Fibroblast of lung (primary cell): ENCODE measurements at places on chromosomes 2 and 18.

- no peak for DNase-seq
Observed at GRCh38 chr2:182067393-182067792, 81.7 kb downstream of the PPP1R1C start.

DNA sequence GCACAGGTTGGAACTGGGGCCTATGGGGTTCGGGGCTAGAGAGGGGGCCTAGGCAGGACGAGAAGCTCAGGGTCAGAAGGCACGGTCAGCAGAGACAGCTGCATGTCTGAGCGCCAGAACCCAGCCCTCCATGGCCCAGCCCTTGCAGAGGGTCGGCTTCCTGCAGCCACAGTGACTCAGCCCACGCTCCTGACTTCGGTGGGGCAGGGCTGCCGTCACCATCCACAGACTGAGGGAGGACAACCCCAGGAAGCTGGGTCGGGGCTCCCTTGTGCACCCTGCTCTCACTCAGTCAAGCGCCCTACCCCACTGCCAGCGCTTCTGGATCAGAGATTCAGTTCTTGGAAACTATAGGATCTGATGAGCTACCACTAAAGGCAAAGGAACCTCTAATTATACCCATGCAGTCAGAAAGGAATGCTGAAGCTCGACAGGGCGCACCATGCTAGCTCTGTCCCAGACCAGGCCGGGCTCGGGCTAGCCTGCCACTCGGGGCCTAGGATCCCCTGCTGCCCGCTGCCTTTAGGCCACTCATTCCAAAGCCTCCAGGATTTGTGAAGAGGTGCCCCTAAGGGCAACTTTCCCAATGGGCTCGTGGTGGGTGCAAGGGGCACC is 3.0 kb downstream of the ACTR1B start:
- DNase-seq, result peak; percentile 44

- no peak for DNase-seq
Observed at GRCh38 chr2:237744613-237745249, 53.8 kb upstream of the RBM44 start.

- no peak for DNase-seq
Observed at GRCh38 chr2:225911019-225911418, 511.5 kb downstream of the NYAP2 start.

GRCh38 chr2:147045113-147045512 is 799.7 kb upstream of the ACVR2A start:
- DNase-seq, result peak; percentile 62

DNA sequence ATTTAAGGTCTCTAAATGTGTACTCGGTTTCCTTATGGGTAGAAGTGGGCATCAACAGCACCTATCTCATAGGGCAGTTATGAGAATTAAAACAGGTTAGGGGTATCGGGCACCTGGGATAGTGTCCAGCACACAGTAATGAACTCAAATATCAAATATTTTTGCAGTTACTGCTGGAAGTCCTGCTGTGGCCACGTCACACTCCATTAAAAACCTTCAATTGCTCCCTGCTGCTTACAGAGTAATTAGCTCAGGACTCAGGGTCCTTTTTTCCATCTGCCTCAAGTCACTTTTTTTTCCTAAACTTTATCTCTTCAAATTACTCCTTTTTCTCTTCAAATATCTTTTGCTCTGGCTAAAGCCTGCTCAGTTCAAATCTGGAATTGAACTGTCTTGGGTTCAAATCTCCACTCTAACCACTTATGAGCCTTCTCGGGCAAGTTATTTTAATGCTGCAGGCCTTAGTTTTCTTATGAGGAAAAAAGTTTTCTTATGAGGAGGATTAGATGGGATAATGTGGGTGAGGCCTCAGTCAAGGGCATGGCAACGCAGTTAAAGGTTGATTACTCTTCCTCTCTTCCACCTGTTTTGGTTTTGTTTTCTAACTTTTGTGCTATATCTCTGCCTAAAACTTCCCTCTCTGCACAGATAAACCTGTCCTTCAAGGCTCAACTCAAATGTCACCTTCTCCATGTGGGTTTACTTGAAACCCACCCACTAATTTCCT is 36.6 kb downstream of the SPRED2 start:
- DNase-seq, result no peak

- no peak for DNase-seq
Observed at GRCh38 chr18:47531717-47532116, 280.3 kb upstream of the SKOR2 start.

DNA sequence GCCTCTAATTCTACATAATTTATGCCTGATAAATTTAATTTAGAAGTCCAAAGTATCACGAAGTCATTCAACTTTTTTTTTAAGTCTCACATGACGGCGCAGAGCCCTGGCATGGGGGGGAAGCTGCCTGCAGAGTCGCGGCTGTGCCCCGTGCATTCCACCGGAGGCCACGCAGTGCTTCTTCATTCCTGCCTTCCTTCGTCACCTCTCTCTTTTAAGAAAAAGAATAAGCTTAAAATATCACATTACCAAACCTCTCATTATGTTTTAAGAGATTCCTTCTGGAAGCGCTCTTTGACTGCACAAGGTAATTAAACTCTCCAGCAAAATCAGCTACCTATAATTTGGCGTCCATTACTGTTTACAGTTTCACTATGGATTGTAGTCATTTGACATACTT is 20.3 kb upstream of the KIDINS220 start:
- no peak for DNase-seq

GRCh38 chr2:9002637-9003365 is 683 bp downstream of the MBOAT2 start:
- DNase-seq, result peak; percentile 34

DNA sequence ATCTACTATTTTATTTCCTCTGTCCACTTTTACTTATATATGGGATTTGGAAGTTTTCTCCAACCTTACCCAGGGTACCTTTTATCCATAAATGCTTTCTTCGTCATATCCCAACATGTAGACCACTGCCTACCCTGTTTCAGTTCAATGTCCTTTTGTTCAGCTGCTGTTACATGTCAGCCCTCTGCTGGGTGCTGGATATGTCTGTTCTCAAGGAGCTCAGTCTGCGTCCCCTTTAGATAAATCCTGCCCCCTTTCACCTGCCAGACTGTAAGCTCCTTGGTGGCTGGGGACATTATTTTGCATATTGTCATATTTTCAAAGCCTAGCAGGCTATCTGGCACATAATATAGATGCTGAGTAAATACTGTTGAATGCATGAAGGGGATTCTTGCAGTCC is 53.2 kb downstream of the NEMP2 start:
- no peak for DNase-seq

DNA sequence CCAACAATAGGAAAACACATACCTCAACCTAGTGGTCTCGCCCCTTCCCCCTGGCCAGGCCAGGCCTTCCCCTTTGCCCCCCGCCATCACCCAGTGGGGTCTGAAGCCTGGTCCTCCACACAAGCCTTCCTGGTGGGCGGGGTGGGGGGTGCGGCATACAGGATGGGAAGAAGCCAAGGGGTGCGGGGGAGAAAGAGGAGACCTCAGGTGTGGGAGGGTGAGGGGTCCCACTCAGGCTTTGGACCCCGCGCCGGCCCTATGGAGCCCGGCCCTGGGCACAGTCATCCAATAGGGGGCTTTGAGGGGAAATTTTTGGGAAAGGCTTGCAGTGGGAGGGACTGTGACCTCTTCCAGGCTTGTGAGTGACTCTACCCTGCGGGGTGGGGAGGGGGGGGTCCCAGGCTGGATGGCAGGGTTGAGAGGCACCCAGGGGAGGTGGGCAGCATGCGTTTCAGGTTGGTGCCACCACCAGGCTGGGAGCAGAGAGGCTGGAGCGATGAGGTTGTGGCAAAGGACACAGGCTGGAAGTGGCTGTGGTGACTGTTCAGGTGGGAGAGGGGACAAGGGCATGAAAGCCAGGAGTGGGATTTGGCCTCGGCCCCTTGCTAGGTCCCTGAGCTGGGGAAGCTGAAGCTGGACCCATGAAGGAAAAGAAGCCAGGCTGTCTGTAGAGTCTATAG is 1.3 kb downstream of the SLC66A3 start:
- DNase-seq, result no peak

- DNase-seq, result no peak
Observed at GRCh38 chr2:240216167-240216566, 75.7 kb upstream of the OTOS start.

DNA sequence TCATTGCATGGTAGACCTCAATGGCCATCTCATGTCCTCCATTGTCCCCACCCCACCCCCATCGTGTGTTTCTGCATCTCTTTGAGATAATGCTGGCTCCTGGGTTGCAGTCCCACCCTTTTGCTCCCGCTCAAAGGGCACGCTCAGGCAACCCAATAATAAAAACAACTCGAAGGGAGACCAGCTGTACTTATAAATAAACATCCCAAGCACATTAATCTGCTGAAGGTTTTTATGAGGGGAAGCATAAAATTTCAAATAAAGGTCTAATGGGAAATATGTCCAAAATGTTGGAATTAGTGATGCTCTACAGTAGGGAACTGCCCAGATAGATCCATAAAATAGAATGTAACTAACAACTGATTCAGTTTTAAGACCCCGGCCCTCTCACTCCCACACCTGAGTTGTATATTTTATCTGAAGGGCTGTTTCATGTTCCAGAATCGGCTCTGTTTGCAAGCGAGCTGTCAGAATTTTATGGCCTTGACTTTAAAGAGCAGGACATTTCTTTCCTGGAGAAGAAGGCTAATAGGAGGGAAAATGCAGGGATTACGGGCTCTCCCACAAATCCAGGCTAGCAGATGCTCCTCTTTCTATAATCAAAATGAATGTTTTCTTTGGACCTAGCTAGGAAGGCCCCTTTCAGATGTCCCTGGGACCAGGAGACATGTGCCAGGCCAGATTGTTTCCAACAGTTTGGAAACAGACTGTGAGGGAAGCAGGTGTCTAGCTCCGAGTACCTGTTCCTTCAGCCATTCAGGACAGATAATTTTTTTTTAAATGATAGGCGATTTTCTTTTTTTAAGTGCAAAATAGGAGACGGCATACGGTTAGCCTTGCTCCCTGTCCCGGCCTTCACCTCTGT is 103.7 kb downstream of the APOB start:
- DNase-seq, result no peak

GRCh38 chr2:224736227-224736626 is 20.1 kb upstream of the CCDC195 start:
- DNase-seq, result no peak

- no peak for DNase-seq
Observed at GRCh38 chr2:177872286-177872685, 200.3 kb downstream of the PDE11A start.

DNA sequence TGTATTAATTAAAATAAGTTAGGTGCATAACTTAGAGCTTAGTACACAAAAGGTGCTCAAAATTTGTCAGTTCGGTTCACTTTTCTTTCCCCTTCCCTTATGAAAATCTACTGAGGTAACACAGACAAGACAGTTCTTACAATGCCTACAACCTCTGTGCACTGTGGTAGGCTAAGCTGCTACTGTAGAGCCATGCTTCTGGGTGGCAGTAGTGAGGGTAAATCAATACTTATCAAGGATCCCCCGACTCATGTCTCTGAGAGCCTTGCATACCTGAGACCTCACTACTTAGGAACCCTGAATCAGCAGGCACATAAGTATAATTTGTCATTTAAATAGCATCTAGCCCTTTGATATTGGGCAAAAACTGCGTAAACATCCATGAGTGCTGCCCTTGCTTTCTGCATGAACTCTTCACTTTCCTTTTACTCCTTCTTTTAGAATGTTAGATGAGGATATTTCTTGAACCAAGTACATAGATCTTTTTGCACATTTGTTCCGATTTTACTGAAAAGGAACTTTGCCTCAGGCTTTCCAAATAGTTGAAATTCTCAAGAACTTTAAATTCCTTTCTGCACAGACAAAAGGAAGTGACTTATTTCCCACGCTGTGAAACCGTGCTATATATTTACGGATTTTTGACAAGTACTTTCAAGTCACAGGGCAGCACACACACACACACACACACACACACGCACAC is 234.4 kb downstream of the TRIB2 start:
- peak; percentile 80 for DNase-seq

DNA sequence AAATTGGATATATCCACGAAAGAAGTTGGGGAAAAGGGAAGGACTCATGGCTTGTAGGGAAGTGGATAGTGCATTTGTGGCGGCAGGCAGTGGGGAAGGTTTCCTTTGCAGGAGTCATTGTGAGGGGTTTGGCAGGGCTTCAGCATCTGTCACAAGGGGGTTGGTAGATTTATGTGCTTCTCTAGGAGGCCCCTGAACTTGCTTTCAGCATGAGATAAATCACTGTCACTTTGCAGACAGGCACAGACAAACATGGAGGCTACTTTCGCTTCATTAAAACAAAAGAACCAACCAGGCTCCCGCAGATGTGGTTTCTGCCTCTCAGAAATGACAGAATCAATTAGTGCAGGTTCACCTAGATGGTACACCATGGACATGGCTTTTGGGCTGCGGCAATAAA is 340.7 kb downstream of the TGIF1 start:
- peak; percentile 94 for DNase-seq

DNA sequence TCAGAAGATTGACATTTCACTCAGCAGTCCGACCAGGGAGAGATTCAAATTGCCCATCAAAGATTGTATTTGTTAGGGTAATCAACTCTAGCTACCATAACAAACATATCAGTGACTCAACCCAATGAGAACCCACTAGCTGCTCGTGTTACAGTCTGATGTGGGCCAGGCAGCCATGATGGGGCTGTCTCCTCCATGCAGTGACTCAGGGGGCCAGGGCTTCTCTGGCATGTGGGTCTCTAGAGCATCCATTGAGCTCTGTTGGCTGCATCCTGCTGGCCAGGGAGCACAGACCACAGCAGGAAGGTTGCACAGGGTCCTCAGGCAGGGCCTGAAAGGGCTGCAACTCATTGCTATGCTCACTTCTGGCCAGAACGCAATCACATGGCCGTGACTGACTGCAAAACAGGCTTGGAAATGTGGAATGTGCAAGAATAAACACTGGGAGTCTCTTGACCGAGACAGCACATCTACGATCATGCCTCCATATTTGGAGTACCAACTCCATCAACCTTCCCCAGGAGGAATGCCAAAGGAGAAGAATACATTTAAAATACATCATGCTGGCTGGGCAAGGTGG is 216.8 kb downstream of the EIPR1 start:
- DNase-seq, result peak; percentile 21

DNA sequence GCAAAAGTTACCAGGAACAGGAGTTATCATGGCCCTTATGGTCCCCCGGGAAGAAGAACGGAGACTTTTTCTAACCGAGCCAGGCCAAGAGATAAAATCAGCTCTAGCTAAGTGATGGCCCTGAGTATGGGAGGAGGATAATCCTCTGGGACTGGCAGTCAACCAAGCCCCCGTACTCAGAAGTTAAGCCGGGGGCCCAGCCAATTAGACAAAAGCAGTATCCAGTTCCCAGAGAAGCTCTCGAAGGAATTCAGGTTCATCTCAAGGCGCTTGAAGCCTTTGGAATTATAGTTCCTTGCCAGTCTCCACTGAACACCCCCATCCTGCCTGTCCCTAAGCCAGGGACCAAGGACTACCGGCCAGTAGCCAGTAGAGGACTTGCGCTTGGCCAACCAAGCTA is 365.3 kb upstream of the TCF4 start:
- no peak for DNase-seq
